Brain microvascular endothelial cell (primary cell): ENCODE measurements at places on chromosomes 2 and 18.

GRCh38 chr18:48116873-48117630, 186.6 kb upstream of the SMAD2 start:
- no peak for DNase-seq

- no peak for DNase-seq
These were observed 53.5 kb downstream of the C18orf63 start for GRCh38 chr18:74368901-74369705.

- DNase-seq: no peak
These were observed 152.5 kb upstream of the AQP4 start for GRCh38 chr18:27017901-27018500.

DNA sequence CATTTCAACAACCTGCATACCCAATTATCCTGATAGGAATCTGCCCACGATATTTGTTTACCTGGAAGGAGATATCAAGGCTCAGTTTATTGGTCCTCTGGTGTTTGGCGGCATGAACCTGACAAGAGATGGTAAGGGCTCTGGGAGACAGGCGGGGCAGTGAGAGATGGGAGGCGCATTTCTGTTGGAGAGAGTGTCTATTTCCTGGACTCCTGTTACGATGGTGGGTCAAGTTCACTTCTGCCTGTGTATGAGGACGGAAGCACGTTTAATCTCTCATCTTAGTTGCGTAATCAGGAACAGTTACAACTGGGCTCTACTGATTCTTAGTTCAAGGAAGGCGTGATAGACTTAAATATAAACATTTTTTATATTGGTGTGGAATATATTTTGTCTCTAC, 8.9 kb downstream of the PDCL3 start:
- no peak for DNase-seq

GRCh38 chr18:2169656-2170055, 401.6 kb downstream of the METTL4 start:
- DNase-seq: no peak

GRCh38 chr2:206456078-206456754, 12.9 kb downstream of the ADAM23 start:
- no peak for DNase-seq

DNA sequence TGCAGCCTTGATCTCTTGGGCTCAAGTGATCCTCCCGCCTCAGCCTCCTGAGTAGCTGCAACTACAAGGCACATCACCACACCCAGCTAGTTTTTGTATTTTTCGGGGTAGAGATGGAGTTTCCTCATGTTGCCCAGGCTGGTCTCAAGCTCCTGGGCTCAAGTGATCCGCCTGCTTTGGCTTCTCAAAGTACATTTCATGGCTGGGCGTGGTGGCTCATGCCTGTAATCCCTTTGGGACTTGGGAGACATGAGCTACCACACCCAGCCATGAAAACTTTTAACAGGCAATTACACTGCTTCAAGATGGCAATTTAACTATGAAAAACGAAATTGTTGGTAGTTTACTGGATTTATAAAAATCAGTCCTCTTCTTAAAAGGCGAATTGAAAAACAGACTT, 69.7 kb downstream of the MEP1B start:
- no peak for DNase-seq

DNA sequence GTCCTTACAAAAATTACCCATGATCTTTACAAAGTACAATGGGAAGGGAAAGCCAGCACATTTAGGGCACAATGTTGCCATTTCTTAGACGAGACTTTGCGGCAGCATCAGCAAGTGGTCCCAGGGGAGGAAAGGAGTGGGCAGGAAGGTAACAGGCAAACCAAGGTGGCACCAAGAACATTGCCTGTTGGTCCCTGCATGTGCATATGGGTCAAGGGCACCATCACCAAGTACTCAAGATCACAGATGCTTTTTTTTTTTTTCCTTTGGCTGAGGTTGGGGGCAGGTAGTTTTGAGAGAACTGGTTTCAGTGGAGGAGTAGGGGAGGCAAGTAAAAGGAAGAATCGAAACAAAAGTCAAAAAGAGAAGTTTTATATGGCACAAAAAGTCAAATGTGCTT, 752 bp upstream of the CYTIP start:
- DNase-seq: no peak

GRCh38 chr2:147033044-147033443, 811.8 kb upstream of the ACVR2A start:
- DNase-seq: peak; percentile 33

DNA sequence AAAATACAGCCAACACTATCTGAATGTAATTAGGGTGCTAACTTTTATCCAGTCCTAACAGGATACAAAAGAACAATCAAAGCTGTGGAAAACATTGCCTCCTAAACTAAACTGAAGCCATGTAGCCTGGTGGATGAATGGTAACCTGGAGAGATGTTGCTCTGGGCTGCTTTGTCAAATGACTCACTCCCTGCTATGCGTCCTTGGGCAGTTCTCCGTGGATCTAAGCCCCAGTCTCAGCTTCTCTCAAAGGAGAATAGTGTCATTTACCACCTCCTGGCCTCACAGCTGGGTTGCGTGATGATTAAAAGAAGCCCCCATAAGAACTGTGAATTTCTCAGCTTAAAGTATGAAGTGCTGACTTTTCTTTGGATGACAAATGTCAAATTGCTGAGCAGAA, 203.7 kb downstream of the ICOS start:
- DNase-seq: no peak

GRCh38 chr18:67513280-67513679, 3.2 kb downstream of the DSEL start:
- DNase-seq: peak; percentile 12

DNA sequence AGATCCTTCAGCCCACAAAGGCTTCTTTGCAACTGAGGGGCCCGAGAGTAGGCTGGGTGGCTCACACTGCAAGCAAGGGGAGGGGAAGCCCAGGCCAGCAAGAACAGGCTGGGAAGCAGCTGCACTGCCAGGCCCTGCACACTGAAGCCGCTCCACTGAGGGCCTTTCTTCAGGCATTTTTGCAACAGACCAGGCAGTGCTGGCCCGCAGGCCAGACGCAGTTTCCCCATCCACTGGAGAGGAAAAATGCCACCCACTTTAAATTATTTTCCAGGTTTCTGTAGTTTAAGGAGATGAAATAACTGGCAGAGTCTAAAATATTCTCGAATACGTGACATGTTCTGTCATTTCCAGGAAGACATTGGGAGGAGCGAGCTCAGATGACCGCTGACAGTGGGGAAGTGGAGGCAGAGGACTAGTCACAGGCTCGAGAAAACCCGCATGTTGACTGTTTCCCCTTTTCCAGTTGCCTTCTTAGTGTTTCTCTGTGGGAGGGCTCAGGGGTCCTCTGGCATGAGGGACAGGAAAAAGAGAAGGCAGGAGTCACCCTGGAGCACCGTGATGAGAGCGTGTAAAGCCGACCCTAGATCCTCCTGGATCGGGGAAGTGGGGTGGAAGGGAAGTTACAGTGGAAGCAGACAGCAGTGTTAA, 53.3 kb upstream of the B3GNT7 start:
- DNase-seq: no peak

DNA sequence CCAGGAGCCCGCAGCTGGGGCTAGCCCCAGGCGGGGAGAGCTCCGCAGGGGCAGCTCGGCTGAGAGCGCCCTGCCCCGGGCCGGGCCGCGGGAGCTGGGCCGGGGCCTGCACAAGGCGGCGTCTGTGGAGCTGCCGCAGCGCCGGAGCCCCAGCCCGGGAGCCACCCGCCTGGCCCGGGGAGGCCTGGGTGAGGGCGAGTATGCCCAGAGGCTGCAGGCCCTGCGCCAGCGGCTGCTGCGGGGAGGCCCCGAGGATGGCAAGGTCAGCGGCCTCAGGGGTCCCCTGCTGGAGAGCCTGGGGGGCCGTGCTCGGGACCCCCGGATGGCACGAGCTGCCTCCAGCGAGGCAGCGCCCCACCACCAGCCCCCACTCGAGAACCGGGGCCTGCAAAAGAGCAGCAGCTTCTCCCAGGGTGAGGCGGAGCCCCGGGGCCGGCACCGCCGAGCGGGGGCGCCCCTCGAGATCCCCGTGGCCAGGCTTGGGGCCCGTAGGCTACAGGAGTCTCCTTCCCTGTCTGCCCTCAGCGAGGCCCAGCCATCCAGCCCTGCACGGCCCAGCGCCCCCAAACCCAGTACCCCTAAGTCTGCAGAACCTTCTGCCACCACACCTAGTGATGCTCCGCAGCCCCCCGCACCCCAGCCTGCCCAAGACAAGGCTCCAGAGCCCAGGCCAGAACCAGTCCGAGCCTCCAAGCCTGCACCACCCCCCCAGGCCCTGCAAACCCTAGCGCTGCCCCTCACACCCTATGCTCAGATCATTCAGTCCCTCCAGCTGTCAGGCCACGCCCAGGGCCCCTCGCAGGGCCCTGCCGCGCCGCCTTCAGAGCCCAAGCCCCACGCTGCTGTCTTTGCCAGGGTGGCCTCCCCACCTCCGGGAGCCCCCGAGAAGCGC, 15.0 kb upstream of the GMPPA start:
- DNase-seq: no peak

DNA sequence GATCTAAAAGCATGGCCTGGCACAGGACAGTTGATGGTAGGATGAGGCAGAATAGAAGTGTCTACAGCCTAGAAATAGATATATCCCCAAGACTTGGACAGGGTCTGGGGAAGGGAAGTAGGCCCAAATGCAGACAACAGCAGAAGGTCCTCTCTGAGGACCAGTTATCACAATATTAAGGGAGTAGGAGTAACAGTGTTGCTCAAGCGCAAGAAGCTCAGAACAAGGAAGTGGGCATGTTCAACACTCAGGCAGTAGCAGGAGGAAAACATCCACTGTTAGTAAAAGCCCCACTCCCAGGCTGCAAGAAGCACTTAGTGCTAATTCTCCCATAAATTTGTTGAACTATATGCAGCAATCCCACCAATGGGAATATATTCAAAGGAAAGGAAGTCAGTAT, 314.7 kb downstream of the METTL4 start:
- no peak for DNase-seq

- DNase-seq: no peak
These were observed 51.2 kb downstream of the MAP3K20 start for GRCh38 chr2:173126819-173127218.

- DNase-seq: no peak
These were observed 352.4 kb downstream of the EIPR1 start for GRCh38 chr2:3025261-3025660.

GRCh38 chr2:7515327-7515726, 598.1 kb downstream of the RNF144A start:
- DNase-seq: no peak

DNA sequence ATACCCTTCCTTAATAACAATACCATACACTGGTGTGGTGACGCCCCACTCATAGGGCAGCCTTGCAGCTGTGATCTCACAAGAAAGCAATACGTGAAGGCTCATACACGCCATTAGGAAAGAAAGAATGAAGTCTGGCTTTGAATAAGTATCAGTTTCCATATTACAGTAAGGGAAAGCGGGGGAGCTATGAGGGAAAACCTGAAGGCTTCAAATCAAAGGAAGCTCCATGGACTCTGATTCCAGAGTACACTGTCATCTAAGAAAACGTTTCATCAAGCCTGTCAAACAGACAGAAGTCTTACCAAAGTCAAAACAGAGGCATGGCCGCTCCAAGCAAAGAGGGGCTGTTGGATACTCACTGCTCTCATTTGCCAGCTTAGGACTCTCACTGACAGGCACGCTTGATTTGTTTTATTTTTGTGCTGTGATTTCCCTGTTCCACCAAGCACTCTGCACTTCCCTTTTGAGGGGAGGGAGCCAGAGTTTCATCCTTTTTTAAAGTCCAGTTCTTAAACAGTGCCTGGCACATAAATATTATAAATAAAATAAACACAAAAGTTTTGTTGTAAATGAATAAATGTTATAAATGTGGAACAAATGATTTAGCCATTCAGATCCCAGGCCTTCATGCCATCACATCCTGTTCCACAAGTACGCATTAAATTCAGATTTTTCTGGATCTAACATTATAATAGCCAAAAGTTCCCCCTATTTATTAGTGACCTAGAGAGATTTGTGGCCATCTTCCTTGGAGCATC, 221.2 kb downstream of the PIEZO2 start:
- no peak for DNase-seq

DNA sequence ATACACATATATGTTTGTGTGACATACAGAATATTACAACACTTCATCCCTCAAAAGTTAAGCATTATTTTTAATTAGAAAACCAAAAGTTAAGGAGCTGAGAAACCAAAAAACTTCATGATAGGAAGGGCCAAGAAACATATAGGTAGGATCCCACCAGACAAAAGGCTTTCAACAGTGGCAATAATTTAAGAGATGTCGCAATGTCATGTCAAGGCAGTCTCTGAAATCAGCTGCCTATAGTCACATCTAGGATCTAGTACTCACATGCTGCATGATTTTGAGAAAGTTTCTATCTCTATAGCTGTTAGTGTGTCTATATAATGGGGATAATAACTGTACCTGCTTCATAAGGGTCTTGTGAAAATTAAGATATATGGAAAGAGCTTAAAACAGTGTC, 72.7 kb downstream of the SPIRE1 start:
- no peak for DNase-seq

- DNase-seq: no peak
These were observed 14.1 kb upstream of the GMPPA start for GRCh38 chr2:219484343-219485200.

GRCh38 chr2:64854773-64855237, 134.4 kb upstream of the SLC1A4 start:
- DNase-seq: peak; percentile 46

DNA sequence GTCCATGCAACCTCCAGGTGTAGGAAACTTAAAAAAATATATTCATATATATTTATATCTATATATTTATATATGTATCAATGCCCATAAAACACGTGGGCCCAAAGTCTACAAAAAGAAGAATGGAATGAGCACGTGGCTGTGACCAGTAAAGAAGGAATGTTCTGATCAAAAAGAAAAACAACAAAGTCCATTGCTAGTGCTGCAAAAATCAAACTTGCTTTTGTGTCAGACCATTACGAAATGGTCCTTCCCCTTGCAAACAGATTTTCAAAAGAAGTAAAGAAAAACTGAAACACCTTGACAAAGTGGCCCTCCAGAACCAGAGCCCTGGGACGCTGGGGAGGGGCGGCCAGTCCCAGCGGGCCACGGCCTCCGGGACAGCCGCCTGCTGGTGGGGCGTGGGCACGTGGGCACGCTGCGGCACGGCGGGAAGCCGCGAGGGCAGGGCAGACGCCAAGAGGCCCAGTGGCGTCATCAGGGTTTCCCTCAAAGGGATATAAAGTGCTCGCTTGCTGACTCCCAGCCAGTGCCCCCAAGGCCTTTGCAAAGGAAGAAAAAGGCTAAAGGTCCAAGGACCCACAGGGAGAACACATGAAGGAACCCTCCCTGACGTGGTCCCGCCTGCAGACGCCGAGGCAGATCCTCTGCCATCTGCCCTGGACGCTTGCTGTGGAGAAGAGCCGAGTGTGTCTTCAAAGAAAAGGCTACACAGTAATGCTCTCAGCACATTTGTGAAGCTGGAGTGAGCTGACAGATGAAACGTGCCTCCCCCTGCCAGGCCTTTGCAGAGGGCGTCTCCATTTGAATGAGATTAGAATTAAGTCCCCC, 201.8 kb downstream of the TWIST2 start:
- peak; percentile 39 for DNase-seq

- DNase-seq: peak; percentile 37
These were observed 33.3 kb downstream of the POLR1A start for GRCh38 chr2:86072271-86072858.
